ENCODE measurements at places on chromosomes 4 and X. TPM values are rescaled to one million over a fixed set of nuclear protein-coding genes. Genes with fewer than 3 reads are reported as not detected.

DNA sequence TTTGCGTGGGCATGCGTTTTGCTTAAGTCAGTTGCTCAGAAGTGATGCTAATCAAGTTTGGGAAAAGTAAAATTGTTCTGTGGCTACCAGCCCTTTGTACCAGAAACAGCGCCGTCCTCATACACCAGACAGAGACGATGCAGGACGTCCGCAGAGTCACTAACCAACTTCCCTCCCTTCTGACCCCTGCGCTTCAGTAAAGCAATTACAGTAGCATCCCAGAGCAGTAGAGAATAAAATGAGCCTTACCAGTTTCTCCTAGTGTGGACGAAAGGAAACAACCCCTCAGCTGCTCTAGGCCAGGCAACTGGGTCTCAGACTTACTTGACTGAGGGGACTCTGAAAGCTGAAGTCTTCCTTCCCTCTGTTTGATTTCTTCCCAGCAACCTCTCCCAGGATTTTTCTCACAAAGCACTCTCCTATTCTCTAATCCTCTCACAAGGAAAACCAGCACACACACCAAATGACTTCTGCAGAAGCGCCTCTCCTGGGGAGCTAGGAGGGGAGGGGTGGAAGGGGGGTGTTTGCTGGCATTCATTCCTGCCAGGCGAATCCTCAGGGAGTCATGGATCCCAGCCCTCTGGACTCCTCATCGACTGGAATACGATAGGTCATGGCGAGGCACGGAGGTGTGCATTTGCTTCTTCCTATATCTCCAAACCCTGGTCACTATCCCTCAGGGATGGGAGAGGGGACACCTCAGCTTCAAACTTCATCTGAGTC, 56.0 kb upstream of the MID1 start:
- DNase-seq, result no peak

DNA sequence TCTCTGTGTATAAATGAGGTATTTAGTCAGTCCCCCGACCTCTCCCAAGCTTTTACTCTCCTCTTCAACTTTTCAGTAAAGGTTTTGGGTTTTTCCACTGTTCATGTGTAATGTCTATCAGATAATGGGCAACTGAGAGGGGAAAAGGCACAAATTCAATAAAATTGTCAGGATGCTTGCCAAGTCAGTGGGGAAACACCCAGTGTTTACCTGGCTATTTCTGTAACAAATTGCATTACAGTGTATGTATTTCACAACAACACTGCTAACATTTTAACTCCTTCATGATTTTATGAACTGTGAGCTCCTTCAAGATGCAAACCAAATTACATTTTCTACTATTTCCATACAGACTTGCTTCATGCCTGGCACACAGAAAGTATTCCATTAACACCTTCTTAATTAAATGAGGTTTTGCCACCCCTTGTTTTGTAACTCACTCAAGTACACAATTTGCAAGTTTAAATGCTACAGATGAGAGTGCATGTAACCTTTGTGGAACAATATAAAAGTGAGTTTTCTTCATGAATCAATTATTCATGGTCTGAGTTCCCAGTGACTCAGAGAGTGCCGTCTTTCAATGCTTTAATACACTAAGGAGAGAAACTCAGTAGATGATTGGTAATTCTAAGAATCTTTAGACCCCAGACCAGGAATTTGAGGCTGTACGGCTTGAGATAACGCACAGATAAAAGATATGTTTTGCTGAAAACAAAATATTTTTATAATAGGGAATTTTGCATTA, 149.8 kb upstream of the TLL1 start:
- no peak for DNase-seq

- DNase-seq, result no peak
Observed at GRCh38 chrX:24025741-24026403, 1.1 kb downstream of the KLHL15 start.

GRCh38 chr4:146029939-146030710, 91.5 kb upstream of the ZNF827 start:
- DNase-seq, result no peak

DNA sequence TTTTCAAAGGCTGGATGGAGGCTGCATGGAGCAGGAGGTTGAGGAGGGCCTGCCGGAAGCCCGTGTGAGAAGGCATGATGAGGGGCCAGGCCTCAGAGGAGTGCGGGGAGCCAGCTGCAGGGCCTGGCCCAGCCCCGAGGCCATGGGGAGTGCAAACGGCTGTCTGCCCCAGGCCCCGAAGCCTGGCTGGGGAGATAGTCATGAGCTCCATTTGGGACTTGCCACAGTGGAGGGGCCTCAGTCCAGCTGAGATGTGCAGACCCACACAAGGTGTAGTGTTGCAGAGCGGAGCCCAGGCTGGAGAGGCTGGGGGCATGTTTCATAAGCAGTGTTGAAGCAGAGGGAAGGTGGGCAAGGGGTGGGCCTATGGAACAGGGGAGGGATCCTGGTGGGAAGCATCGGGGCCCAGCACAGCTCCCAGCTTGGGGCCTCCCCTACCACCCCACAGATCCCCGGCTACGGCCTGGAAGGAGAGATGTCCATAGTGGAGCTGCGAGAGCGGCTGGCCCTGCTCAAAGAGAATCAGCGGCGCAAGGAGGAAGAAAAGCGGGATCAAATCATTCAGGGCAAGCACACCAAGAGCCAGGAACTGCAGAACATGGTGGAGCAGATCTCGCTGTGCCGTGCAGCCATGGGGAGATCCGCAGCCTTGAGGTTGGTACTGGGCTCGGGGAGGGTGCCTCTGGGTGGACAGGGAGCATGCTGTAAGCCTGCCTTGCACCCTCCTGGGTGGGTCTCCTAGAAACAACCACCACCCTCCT, 9.1 kb upstream of the RNF4 start:
- DNase-seq, result no peak

- no peak for DNase-seq
Observed at GRCh38 chr4:5511791-5512190, 196.6 kb downstream of the EVC2 start.

GRCh38 chr4:915595-915994, 16.5 kb downstream of the GAK start:
- DNase-seq, result no peak

DNA sequence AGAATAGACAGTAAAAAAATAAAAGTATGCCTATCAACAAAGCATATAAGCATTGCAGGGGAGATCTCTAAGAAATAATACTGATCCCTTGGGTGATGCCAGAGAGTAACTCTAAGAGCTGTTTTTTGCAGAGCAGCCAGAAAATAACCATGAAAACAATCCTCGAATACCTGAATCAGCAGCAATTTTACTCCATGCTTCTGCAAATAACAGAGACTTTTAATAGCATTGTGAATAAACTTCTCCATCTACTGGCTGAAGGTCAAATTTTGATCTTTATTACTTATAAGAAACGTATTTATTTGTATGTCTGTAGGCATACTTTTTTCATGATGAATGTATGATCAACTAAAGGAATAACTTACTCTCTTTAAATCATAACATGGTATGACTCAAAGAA, 334.5 kb downstream of the GALNTL6 start:
- DNase-seq, result no peak

- peak; percentile 27 for DNase-seq
Observed at GRCh38 chr4:108830509-108831244, 67.8 kb upstream of the ETNPPL start.

GRCh38 chr4:4866124-4866865, 6.8 kb downstream of the MSX1 start:
- DNase-seq, result no peak

DNA sequence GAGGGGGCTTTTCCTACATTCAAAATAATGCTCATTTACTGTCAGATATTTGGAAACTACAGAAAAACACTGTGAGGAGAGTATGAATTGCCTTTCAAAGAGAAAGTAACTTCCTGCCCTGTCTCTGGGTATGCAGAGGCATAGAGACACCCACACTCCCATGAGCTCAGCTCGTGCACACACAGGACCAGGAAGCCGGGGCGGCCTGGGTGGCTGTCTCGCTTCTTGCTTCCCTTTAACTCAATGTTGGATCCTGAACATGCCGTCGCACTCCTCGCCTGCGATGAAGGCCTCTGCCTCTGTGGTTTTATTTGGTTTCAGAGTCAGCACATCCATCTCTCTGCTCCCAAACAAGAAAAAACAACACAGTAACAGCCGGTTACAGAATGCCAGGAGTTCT, 40.1 kb upstream of the GPR78 start:
- DNase-seq, result no peak

- no peak for DNase-seq
Observed at GRCh38 chr4:138341739-138342415, 99.7 kb upstream of the SLC7A11 start.

- DNase-seq, result no peak
Observed at GRCh38 chr4:147674073-147674472, 9.9 kb downstream of the PRMT9 start.

- no peak for DNase-seq
Observed at GRCh38 chrX:66672106-66672505, 33.2 kb upstream of the EDA2R start.

GRCh38 chr4:182866746-182867145, 50.4 kb downstream of the DCTD start:
- no peak for DNase-seq

DNA sequence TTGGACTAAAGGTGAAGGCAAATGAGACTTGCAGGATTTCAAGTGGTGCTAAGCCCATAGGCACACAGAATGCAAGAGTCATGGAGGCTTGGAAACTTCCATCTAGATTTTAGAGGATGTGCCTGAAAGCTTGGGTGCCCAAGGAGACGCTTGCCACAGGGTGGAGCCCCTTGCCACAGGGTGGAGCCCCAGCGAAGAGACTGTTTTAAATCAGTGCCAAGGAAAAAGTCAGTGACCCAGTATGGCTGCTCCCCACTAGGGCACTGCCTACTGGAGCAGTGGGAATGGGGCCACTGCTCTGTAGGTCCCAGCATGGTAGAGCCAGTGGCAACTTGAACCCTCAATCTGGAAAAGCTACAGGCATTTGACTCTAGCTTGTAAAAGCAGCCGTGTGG, 794.2 kb upstream of the LCORL start:
- DNase-seq, result no peak

- no peak for DNase-seq
Observed at GRCh38 chr4:104022226-104022625, 302.4 kb upstream of the TACR3 start.

- no peak for DNase-seq
Observed at GRCh38 chr4:29423836-29424721, 1296.1 kb upstream of the PCDH7 start.

DNA sequence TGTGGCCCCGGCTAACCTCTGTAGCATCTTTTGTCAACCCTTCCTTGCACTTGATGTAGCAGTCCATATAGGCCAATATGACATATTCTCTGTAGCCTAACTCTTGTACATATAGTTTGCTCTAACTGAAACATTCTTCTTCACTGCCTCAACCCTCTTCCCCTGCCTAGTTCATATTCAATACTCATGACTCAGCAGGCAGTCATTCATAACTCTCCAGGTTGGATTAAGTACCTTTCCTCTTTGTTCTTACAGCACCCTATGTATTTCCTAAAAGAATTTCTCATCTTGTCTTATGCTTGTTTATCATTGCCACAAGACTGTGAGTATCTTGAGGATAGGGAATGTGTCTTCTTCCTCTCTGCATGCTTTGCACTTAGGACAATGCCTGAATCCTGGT, 76.9 kb downstream of the TMLHE start:
- no peak for DNase-seq

DNA sequence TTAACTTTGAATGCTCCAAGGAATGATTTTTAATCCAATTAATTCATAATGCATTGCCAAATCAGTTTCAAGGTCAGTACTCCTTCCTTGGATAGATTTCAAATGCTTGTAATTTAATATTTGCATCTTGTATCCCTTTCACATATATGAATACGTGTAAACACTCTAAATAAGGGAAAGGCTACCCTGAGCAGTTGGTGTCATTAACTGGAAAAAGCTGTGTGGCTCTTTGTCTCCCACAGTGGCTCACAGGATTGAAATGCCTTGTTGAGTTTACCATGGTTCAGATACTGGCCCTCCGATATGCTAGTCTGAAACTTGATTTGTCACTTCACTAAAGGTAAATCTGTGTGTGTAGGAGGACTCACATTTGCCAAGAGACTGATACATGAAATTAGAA, 16.7 kb upstream of the ACOT9 start:
- DNase-seq, result no peak

The SOX3 gene
- not detected for total RNA-seq

The TDO2 gene
- 0.40 TPM for total RNA-seq

The CD38 gene
- total RNA-seq, result not detected

The TRO gene
- 0.74 TPM for total RNA-seq

The MAGEA11 gene
- not detected for total RNA-seq

The PLAC1 gene
- 1.00 TPM for total RNA-seq

The GAB3 gene
- total RNA-seq, result 23.3 TPM

Data from K562 (cell line).